NCI-H2081 (cell line): ENCODE measurements at places on chromosomes 1 and 21.
A peak's percentile ranks its signal among the peaks of the same experiment; 100 is the strongest.

GRCh38 chr1:208681878-208682663 lies 437.9 kb upstream of the PLXNA2 start:
- DNase-seq = no peak

- no peak for DNase-seq
Observed at GRCh38 chr1:116115476-116116439, 4.6 kb downstream of the MAB21L3 start.

DNA sequence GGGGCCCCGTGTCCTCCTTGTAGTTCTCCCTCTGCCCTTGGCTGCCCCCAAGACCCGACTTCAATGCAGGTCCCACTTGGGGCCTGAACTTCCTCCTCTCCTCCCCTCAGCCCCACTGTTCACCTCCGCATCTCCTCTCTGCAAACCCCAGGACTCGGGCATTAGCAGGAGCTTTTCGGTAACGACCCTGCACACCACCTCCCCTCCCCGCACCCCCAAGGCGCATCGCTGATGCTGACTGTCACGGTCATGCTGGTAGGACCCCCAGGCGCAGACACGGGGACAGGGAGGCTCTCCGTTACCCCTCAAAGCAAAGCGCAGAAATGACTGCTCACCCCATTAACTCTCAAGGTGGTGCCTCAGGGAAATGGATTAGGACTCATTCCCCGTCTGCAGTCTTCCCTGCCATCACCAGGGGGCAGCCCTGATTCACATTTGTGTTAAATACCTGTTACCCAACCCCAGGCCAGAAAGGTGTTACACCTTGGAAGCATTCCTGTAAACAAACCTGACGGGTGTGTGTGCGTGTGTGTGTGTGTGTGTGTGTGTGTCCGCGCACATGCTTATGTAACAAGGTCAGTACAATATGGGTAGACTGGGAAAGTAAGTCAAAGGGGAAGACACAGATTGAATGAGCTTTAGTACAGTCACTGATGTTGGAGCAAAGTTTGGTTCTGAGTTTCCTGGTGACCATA lies 6.4 kb upstream of the GUCA2B start:
- DNase-seq = peak; percentile 88

GRCh38 chr1:83950106-83950661 lies 48.7 kb downstream of the TTLL7 start:
- peak; percentile 77 for DNase-seq

GRCh38 chr1:113192242-113192641 lies 119.2 kb downstream of the LRIG2 start:
- DNase-seq = no peak

DNA sequence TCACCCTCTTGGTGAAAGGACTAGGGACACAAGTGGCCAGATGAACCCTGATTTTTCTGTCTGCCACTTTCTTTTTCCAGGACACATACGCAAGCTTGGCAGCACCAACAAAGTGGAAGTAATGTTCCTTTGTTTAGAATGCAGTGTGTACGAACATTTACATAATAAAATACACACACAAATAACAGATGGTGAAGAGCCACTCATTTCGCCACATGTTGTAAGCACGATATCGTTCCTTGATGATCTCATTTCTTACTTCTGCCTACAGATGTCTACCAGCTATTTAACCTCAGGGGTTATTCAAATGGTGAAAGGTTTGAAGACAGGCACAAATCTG lies 670.2 kb upstream of the CXADR start:
- peak; percentile 18 for DNase-seq

- DNase-seq = peak; percentile 39
Observed at GRCh38 chr1:81799939-81800694, 617 bp upstream of the ADGRL2 start.

DNA sequence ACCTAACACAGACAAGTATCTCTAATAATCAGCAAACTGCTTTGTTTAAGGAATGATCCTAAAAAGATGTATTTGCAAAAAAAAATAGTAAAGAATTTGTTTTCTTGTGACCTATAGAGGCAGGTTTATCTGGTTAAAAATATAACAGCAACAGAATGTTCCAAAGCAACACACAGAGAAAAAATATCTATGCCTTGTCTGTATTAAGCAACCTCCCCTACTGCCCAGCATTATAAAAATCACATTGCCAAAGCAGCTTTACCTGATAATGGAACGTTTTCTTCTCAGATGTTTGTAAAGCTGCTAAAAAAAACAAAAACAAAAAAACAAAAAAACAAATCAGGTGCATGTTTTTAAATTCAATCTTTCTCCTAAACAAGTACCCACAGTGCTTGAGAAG lies 24.7 kb downstream of the PALMD start:
- DNase-seq = no peak

GRCh38 chr1:179754041-179754624 lies 11.0 kb downstream of the FAM163A start:
- no peak for DNase-seq

- peak; percentile 66 for DNase-seq
Observed at GRCh38 chr1:229342656-229343569, at the start of gene CCSAP. Gene CCSAP, minus strand, starts transcription at chr1:229343047. Its CDS starts 582 bp downstream, at chr1:229342465.

DNA sequence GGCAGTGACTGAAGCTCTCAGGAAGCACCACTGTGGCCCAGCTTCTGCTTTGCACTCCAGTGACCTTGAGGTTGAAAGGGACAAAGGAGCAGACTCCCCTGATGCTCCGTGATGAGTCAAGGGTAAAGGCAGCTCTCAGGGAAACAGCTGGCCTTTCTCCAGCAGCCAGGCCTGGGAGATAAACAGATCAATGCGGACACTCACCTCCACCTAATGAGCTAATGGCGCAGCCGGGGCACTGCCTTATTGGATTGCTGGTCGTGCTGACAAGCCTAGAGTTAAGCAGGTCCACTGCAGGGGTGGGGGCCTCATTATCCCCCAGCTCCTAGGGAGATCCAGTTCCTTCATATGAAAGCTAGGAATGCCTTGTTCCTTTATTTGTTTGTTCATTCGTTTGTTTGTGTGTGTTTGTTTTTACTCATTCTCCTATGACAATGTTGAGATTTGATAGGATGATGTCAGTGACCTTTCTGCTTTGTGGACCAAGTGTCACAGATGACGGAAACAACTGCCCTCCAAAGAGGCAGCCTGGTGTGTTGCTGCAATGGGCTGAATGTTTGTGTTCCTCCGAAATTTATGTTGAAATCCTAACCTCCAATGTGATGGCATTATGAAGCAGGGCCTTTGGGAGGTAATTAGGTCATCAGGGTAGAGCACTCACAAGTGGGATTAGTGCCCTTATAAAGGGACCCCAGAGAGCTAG lies 141.4 kb upstream of the BEND5 start:
- peak; percentile 10 for DNase-seq

DNA sequence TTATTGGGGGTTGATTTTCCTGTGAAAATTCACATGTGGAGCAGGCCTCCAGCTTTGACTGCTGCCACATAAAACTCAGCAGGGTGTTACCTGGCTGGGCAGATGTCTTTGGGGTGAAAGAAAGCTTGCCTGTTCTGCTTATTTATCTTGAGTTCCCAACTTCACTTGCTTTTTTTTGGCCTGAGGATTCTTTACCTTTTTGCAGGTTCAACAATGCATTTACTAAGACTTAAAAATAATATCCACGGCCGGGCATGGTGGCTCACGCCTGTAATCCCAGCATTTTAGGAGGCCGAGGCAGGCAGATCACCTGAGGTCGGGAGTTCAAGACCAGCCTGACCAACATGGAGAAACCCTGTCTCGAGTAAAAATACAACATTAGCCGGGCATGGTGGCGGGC lies 509.1 kb downstream of the KIF26B start:
- no peak for DNase-seq

GRCh38 chr21:42198929-42199867 lies 19.7 kb upstream of the ABCG1 start:
- DNase-seq = no peak

- peak; percentile 73 for DNase-seq
Observed at GRCh38 chr1:154182344-154183045, 9.4 kb downstream of the TPM3 start.

- DNase-seq = no peak
Observed at GRCh38 chr21:33799378-33800090, 116.1 kb downstream of the ATP5PO start.

DNA sequence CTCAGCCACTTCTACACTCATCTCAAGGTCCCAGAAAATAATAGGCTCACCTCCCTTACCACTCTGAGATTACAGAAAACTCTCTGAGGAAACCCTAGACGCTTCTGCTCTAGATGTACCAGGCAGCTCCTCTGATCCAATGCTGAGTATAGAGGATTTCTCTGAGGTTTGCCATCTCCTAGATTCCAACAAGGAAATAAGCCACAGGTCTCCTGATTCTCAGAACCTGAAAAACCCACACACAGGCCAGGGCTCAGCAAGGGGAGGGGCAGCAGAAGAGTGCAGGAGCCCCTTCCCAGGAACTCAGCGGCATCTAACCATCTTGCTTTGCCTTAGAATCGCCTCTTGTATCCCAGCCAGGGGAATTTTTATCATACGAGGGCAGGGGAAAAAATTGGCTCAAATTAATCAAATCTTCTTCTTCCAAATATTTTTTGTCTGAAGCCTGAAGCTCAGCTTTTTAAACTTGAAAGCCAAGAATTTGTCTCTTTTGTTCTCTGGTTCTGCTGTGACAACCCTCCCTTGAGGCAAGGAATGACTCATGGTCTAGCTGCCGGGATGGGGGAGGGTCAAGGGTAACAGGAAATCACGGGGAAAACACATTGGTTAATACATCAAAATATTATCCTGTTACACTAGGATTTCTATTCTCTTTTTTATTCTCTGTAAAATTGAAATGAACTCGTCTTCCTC lies 30.8 kb downstream of the GORAB start:
- no peak for DNase-seq

- no peak for DNase-seq
Observed at GRCh38 chr1:217322834-217323233, 308.1 kb downstream of the GPATCH2 start.

GRCh38 chr1:12314333-12314903 lies 84.6 kb downstream of the VPS13D start:
- no peak for DNase-seq

- no peak for DNase-seq
Observed at GRCh38 chr1:207181847-207182246, 77.8 kb downstream of the C4BPA start.

DNA sequence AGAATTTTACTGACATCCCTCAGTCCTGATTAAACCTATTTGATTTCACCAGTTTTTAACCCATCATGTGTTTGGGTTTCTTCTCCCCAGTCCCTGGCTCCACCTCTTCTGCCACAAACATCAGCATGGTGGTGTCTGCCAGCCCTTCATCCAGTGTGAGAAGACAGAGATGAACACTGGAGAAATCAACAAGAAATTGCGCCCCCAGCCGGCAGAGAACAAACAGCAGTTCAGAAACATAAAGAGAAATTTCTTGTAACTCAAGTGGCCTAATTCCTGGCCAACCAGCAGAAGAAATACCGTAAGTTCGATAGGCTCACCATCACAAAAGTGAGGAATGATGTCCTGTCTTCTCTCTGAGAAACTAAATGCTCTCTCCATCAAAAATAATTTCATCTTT lies 18.3 kb downstream of the S100A11 start:
- DNase-seq = no peak

GRCh38 chr1:211900441-211900840 lies 69.9 kb upstream of the LPGAT1 start:
- DNase-seq = no peak

DNA sequence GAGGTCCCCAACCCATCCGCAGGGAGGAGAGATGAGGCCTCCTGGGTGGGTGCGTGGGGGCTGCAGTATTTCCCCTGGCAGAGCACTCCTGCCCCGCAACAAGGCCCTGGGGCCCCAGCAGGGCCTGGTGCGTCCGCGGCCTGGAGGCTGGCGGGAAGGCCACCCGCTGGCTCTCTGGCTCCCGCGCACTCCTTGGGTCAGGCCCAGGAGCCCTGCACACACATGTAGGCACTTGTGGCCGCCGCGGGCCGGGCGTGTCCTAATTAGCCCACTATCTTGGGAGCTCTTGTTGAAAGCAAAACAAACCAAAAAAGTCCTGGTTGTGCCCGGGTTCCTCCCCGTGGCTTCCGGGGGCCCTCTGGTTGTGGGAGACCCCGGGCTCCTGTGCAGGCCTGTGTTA lies 49.7 kb upstream of the CCDC27 start:
- no peak for DNase-seq

- DNase-seq = no peak
Observed at GRCh38 chr1:17645068-17645911, 105.8 kb downstream of the ARHGEF10L start.

GRCh38 chr21:43921979-43922945 lies 57.2 kb downstream of the AGPAT3 start:
- no peak for DNase-seq

GRCh38 chr1:240151136-240151735 lies 59.6 kb downstream of the FMN2 start:
- DNase-seq = no peak

DNA sequence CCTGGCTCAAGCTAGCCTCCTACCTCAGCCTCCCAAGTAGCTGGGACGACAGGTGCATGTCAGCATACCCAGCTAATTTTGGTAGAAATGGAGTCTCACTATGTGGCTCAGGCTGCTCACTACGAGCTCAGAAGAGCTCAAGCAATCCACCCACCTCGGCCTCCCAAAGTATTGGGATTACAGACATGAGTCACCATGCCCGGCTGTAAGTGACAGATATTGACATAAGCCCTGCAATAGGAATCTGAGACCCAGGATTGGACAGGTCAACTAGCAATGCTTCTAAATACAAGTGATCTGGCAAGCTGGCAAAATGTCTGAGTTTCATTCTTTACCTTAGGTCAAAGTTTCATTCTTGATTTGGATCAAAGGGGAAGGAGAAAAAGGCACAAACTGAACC lies 40.5 kb upstream of the H6PD start:
- no peak for DNase-seq
